Foreskin keratinocyte (primary cell): ENCODE measurements at places on chromosomes 2 and 18. TPM values are rescaled to one million over a fixed set of nuclear protein-coding genes. Genes with fewer than 3 reads are reported as not detected.

DNA sequence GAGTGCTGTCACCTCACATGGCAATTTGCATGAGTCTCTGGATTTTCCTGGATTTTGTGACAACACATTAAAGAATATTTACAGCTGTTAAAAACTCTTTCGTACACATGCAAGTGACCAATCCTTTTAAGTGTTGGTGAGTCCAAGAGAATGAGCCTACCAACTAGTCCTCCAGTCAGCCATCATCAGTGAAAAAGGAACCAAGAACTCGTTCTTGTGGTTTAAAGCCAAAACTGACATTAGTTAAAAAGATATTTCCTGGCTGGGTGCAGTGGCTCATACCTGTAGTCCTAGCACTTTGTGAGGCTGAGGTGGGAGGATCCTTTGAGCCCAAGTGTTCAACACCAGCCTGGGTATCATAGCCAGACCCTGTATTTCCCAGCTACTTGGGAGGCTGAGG lies 215.4 kb upstream of the ITGA4 start:
- DNase-seq: no peak

GRCh38 chr2:216016581-216016980 lies 3.2 kb upstream of the MREG start:
- no peak for DNase-seq

- DNase-seq: no peak
Measured at GRCh38 chr2:120289221-120289906, 36.7 kb downstream of the RALB start.

GRCh38 chr2:181170256-181170655 lies 189.9 kb downstream of the UBE2E3 start:
- no peak for DNase-seq

GRCh38 chr2:33230842-33231241 lies 245.6 kb upstream of the RASGRP3 start:
- peak; percentile 68 for DNase-seq

- no peak for DNase-seq
Measured at GRCh38 chr2:68789603-68790002, 55.0 kb downstream of the ARHGAP25 start.

DNA sequence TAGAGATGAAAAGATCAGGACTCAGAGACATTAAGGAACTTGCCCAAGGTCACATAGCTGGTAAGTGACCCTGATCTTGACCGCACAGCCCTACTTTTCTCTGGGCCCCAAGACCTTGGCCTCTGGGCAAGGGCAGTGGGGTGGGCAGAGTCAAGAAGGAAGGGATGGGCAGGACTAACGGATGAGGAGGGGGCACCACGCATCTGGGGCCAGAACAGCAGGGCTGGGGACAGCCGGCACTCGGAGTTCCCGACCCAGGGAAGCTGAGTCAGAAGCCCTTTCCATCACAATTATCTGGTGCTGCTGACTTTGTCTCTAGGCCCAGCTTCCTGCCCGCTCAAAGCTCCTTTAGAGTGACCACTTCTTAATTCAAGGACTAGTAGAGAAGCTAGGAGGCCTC lies 14.4 kb downstream of the CFAP65 start:
- no peak for DNase-seq

- DNase-seq: no peak
Measured at GRCh38 chr18:75220551-75221355, 10.2 kb downstream of the TSHZ1 start.

DNA sequence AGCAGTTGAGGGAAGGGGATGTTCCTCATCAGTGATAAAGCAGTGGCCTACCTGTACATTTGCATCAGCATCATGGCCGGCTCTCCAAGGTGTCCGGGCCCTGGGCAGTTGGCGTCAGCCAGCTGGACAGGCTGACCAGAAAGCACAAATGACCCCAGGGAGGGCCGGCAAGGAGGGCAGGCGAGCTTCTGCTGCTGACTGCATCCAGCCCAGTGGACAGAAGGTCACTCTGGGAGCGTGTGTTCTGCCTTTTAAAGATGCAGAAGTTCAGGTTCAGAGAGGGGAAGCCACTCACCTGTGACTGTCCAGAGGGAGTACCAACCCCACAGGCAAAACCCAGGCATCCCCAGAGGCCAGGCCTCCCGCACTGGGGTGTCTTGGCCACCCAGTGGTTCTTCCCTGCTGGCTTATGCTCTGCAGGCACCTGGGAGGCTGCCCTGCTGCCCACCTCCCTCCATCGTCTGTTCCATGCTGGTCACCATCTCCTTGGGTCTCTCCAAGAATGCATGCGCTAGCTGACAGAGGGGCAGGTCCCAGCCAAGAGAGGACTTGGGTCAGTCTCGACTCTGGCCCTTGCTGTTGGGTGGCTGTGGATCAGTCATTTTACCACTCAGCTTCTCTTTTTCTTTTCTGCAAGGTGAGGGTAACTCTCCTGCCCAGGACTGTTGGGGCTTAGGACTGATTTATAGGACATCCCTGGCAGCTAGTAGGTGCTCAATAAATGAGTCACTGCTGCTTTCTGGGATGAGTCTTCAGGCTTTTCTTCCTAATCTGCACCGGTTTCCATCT lies 89.9 kb downstream of the INHBB start:
- no peak for DNase-seq

DNA sequence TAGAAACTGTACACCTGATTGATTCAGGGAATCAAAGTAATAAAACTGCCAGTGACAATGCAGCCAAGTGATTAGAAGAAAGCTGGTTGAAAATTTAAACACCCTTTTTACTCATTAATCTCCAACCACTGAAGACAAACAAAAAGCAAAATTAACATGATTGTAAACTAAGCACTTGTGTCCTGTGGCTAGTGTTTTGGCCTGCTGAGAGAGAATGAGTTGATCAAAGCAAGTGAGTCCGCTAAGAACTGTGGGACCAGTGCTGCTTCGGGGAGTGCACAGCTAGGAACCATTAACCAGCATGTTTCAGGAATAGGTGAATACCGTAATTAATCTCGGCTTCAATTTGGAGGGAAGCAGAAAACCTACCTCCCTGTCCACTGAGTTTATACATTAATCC lies 13.6 kb upstream of the PAPOLG start:
- DNase-seq: no peak

DNA sequence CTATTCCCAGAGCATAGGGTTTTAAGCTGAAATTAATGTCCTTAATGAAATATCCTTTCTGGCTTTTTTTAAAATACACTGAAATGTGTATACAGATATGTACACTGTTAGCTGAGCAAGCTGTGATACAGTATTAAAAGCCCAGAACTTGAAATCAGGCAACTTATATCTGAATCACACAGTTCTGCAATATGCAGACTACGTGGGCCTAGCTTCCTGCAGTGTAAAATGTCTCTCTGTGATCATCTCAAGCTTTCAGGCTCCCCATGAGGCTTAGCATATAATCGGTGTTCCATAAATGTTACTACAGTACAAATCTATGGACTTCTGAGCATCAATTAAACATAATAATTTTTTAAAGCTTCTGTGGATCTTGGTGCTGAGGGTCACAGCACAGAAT lies 8.2 kb downstream of the FBXO15 start:
- no peak for DNase-seq

DNA sequence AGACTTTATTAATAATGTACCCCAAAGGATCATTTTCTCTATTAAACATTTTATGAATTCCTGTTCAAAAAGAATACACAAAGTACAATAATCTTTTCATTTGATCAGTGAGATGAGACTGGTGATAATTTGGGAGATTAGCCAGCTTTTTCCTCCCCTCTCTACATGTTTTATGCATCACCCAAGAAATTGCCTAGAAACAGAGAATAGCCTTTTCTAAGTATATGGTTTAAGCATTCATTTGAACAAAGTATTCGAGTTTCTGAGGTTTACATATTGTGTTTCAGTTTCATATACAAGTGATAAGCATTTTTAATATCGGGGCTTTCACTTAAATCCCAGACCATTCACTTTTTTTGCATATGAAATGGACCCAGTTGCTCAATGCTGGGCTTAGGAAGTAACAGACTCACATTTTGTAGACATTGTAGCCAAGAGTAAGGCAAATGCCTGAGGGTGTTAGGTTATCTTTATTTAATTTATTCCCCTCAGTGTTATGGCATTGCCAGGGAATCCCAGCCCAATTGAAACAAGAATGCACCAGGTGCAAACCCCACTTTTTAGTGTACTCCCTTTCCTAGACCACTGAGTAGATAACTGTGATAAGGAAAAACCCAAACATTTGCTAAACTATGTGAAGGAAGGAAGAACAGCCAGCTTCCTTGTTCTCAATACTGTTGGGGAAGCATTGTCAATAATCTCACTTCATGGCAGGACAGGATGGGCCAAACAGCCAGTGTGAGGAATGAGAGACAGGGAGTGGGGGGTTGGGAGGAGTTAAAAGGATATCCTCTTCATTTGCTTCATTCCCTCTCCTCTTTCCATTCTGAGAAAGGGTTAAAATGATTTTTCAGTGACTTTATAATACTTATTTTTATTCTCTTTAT lies 3.5 kb downstream of the CPO start:
- DNase-seq: no peak

GRCh38 chr2:152005607-152006006 lies 93.2 kb downstream of the CACNB4 start:
- DNase-seq: no peak

DNA sequence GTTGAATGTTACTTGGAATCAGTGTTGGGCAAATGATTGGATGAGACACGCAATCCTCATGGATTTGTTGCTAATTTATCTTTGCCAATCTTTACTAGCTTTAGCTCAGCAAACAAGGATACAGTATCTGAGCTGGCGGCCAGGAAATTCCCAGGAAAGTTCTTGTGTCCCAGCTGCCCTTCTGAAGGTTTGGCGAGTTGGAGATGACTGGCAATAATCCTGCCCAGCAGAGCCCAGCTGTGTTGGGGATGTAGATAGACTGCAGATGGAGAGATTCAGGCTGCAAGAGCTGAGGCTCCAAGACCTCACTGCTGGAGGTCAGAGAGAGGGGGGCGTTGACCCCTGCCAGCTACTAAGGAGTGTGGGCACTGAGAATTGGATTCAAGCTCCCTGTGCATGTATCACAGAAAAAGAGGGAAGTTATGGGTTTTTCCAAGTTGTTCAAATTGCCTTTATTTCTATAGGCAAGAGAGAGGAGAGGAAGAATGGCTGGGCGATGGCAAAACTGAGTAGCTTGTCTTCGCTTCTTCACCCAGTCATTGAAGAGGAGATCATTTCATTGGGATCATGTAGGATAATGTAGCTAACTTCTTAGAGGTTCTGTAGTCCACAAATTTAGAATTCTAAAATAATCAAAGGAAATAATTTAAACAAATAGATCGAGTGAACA lies 506.8 kb upstream of the LRATD1 start:
- DNase-seq: no peak

- DNase-seq: no peak
Measured at GRCh38 chr18:31977270-31977872, 34.4 kb upstream of the TRAPPC8 start.

- DNase-seq: peak; percentile 78
Measured at GRCh38 chr2:212940816-212941215, 210.6 kb downstream of the IKZF2 start.

- no peak for DNase-seq
Measured at GRCh38 chr2:119156891-119157773, 1.4 kb downstream of the C1QL2 start.

DNA sequence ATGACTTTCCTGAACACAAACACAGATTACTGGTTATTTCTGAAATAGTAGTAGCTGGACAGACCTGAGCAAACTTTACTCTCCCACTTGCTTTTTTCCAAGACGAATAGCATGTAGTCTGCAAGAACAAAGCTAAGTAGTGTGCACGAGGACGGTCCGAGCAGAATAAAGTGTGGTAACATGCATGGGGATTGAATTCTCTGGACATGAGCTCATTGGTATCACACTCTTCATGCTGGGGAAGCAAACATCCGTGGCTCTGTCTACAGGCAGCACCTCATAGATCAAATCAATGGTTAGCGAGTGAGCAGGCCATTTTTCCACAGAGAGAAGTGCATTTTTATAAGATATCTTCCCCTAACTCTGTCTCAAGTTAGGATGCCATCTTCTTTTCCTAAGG lies 164.8 kb upstream of the STK17B start:
- DNase-seq: no peak

- DNase-seq: no peak
Measured at GRCh38 chr2:211181626-211182025, 625.2 kb downstream of the CPS1 start.

DNA sequence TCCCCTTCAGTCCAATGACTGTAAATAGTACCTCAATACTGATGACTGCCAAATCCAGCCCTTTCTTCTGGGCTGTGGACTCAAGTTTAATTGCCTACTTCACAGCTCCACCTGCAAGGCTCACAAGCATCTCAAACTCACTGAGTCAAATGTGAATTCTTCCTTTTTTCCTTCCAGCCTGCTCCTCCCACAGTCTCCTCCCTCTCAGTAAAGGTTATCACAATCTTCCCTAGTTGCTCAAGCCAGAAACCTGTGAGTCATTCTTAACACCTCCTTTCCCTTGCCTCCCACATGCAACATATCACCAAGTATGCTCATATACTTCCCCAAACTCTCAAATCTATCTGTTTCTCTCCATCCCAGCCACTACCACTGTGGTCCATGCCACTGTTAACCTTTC lies 3.7 kb upstream of the MFSD6 start:
- peak; percentile 80 for DNase-seq

DNA sequence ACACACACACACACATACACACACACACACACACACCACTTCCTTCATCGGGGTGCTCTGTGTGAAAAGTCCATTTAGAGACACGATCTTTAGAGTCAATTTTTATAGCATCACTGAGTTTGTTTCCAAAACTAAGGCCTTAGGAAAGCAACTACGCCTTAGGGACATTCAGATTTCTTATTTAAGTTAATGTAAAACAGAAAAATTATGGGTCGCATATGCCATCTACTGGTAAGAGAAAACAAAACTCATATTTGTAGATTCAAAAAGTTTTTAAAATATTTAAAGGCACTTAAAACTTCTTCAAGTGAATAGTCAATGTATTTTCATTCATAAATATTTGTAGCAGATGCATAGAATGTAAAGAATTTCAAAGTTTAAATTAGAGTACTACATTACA lies 166.2 kb downstream of the ATAD2B start:
- DNase-seq: no peak

- no peak for DNase-seq
Measured at GRCh38 chr2:28901841-28902240, 7.4 kb downstream of the WDR43 start.

DNA sequence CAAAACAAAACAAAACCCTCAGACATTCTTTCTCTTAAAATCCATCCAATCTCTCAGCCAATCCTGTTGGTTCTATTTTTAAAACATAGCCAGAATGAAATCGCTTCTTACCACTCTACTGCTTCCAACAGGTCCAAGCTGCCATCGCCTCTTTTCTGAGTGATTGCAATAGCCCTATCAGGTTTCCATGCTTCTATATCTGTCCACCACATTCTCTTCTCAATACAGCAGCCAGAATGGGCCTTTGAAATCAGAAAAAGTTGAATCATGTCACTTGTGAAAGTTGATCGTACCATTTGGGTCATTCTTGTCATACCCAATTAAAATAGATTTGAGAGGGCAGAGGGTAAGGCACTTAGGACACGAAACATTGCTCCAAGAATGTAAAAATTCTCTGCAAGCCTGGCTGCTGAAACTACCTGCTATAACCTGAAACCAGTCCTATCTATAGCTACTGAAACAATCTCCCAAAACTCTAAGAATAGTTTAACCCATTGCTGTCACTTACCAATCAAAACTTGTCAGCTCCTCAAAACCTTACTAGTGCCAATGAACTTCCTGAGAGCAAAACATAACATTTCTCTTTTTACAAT lies 3.3 kb upstream of the MTLN start:
- DNase-seq: no peak

The TXNDC2 gene
- total RNA-seq: not detected in 2 replicates

The LAMA1 gene
- total RNA-seq: 1.5 and 7.5 TPM in 2 replicates

The MYO1B gene
- total RNA-seq: 216 and 220 TPM in 2 replicates

The IL1F10 gene
- not detected in 2 replicates for total RNA-seq

The LIMS2 gene
- 0.17 and 0.18 TPM in 2 replicates for total RNA-seq

The LIMS4 gene
- 1.0 and 1.6 TPM in 2 replicates for total RNA-seq

The MALT1 gene
- 28.4 and 31.6 TPM in 2 replicates for total RNA-seq

The CLIP4 gene
- total RNA-seq: 28.2 and 36.5 TPM in 2 replicates

The PER2 gene
- 2.2 and 3.7 TPM in 2 replicates for total RNA-seq

The MAPK4 gene
- not detected in 2 replicates for total RNA-seq

The CFAP65 gene
- total RNA-seq: not detected in 2 replicates
